ENCODE measurements at places on chromosomes 3 and 15.

GRCh38 chr3:185250247-185250646 is 3.6 kb downstream of the EHHADH start:
- no peak for DNase-seq

DNA sequence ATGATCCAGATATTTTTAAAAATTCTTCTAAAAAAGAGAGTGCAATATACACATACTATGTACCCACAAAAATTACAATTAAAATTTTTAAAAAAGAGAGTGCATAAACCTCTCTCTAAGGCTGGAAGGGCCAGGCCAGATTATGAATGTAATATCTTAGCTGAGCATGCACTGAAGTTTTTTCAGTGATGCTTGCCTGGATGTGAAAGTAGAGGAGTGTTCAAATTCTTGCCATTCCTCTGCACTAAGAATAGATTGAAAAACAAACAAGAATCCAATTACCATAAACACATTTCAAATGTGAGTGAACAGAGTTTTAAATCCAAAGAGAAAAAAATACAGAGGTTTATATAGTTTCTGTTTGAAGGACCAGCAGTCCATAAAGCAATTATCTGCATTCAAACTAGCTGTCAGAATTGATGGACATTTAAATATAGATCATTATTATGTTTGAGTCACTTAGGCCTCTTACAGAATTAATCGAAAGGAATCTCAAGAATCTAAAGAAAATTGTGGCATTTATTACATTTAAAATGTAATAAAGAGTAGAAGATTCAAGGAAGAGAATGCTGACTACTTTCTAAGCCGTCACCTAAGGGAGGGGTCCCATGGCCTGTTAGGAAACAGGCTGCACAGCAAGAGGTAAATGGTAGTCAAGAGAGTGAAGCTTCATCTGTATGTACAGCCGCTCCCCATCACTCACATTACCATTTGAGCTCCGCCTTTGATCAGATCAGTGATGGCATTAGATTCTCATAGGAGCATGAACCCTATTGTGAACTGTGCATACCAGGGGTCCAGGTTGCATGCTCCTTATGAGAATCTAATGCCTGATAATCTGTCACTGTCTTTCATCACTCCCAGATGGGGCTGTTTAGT is 159.3 kb upstream of the MDFIC2 start:
- no peak for DNase-seq

GRCh38 chr3:75237477-75237876 is 426.7 kb upstream of the FRG2C start:
- DNase-seq, result no peak

DNA sequence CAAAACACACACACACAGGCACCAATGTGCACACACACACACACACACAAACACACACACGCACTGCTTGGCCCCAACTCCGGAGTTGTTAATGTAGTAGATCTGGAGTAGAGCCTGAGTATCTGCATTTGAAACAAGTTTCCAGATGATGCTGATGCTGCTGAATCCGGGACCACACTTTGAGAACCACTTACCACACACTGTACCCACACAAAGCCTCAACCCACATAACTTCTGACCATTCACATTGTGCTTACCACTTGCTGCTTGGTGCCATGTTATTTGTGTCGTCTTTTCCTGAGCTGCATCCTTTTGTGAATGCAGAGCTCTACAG is 36.9 kb downstream of the SETMAR start:
- no peak for DNase-seq

GRCh38 chr3:37773471-37773870 is 88.2 kb upstream of the CTDSPL start:
- no peak for DNase-seq

DNA sequence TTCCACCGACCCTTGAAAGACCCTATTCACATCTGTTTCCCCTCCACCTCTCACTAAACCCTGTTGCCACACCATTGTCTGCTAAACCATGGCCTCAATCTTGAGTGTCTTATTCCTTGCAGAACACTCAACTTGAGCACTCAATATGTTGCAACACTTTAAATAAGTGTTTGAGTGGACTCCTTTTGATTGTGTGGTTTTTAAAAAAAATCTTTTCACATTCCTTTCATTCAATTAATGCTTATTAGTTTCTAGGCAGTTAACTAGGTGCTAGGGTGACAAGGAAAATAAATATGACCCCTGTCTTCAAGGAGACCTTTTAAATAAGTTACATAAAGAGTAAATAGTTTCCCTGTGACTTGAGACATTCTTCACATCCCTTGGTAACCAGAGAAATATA is 13.3 kb upstream of the HHLA2 start:
- DNase-seq, result no peak

DNA sequence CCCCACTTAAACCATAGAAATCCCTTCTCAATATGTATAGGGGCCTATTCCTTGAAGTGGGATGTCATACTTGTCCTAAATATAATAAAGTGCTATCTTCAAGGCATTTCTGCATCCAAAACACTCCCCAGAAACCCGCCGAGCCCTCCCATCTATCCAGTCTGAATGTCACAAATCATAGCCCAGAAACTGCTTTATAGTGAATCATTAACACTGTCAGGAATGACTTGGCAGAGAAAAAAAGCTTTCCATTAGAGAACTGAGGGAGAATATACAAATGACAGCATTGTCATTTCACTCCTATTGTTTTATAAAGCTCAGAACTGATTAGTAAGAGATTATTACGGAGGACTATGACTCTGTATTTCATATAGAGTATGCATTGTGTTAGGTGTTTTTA is 48.4 kb upstream of the MEIS2 start:
- no peak for DNase-seq

DNA sequence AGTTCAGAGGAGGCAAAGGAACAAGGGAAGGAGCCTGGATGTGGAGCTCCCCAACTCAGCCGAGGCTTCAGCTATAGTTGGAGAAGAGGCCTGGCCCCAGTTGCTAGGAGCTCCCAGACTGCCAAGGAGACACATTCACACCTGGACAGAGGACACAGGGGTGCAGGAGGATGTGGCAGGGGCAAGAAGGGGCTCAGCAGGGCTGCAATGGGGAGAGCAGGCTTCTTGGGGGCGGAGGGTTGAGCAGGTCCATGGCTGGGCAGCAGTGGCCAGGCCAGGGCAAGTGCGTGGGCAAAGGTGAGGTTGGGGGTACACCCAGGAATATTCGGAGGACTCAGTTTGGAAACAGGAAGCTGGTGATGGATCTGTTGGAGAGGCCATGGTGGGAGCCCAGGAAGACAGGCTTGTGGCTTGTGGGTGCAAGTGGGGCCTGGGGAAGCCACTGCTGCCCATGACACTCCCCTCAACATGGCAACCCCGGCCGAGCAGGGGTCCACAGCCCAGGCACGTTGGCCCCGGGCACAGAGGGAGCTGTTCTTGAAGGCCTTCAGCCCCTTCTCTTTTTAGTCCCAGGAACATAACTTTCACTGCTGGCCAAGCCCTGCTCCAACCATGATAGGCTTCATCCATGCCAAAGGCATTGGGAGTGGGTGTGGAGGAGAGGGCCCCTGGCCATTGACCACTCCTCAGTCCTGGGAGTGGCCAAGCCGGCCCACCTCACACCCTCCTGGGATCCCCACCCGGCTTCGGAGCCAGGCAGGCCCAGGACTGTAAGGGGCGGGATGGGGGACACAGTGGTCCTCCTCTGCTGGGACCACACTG is 33.3 kb downstream of the TSPAN3 start:
- DNase-seq, result no peak

GRCh38 chr3:27960133-27960532 is 238.0 kb upstream of the EOMES start:
- DNase-seq, result peak; percentile 23

GRCh38 chr3:157786211-157786610 is 283.0 kb upstream of the VEPH1 start:
- DNase-seq, result no peak

GRCh38 chr3:161412123-161412522 is 40.8 kb upstream of the SPTSSB start:
- no peak for DNase-seq

GRCh38 chr3:3729261-3729660 is 70.0 kb upstream of the LRRN1 start:
- DNase-seq, result no peak

GRCh38 chr3:191262650-191263049 is 63.6 kb downstream of the OSTN start:
- no peak for DNase-seq

DNA sequence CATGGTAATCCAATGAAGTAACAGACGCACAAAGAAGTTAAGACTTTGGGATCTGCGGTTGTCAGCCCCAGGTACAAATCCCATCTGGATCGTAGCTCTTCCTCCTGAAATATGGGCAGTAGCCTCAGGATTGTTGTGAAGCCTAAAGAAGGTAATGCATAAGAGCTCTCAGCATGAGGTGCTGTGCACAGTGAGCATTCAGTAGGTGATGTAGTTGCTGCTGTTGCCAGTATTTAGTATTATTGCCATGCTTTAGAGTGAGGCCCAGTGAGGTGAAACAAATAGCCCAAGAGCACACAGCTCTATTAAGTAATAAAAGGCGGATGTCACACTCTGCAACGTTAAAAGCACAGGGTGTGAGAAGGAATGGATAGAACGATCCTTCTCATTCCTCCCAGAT is 225.7 kb downstream of the GABRG3 start:
- no peak for DNase-seq

DNA sequence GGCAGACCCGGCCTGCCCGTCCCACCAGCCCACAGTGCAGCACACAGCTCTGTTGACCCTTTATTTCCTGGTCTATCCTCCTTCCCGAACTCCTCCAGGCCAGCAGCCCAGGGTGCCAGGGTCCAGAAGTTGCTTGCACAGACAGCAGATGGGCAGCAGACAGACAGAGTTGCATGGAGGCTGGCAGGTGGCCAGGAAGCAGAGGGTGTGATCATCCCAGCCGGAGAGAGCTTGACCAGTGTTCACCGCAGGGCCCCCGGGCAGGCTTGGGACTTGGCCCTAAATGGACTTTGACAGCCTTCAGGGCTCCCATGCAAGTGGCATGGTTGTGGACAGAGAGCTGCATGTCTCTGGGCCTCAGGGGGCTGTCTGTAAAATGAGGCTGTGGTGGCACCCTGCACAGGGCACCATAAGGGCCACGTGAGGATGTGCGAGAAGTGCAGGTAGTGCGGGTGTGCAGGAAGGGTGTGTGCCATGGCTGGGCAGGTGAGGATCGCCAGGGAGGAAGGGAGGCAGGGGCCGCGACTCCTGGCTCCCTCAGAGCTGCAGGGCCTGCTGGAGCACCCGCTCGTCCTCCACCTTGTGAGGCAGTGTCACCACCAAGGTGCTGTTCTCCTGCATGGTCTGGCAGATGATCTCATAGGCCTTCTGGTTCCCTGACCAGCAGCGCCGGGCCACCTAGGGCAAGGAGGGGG is 6.3 kb upstream of the ZXDC start:
- DNase-seq, result no peak

DNA sequence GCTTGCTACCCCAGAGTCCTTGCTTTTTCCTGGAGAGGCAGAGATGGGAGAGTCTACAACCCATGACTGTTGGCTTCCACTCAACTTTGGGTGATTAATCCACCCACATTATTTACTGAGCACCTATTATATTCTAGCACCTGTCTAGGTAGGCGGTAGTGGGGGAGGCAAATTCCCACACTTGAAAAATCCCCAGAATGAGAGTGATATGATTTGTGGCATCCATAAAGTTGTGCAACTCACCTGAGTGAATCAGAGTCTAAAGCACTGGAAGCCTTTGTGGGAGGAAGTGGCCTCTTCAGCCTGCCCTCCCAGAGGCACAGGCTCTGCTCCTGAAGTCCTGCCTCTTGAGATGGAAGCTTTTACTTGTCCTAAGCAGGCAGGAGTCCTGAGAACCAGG is 40.4 kb upstream of the CTNNB1 start:
- peak; percentile 23 for DNase-seq

DNA sequence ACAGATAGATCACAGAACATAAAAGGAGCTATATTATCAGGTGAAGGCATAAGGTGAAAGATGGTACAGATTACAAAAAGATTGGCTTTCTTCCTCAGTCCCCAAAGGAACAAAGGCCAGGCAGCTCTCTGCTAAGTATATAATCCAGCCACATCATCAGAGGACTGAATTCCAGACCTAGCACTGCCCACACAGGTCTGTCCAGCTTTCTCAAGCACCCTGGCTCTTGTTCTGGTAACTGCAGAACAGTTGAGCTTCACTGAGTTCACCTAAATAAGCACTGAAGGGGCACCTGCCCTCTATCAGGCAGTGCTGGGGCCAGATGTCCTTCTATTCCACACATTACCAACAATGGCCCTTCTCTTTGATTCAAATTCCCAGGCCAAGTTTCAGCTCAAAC is 6.3 kb downstream of the DUOXA1 start:
- DNase-seq, result no peak

- peak; percentile 57 for DNase-seq
These were observed 365.2 kb downstream of the TUSC7 start for GRCh38 chr3:117074826-117075225.

- no peak for DNase-seq
These were observed 78.9 kb downstream of the IQSEC1 start for GRCh38 chr3:12994357-12994606.

DNA sequence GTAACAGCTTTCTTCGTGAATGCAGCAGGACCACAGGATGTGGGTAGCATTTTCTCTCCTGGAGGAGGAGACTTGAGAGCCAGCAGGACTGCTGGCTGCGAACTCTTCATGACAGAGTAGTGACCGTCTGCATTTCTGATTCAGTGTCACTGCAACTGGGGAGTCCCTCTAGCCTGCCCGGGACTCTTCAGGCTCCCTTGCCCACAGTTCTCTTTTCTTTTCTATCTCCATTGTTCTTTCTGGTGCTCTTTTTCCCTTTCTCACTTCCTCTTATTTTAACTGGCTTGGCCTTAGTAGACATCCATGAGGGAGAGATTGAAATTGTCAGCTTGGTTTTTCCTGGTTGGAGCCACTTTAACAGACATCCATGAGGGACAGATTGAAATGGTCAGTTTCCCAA is 49.9 kb upstream of the P2RY1 start:
- DNase-seq, result no peak

- no peak for DNase-seq
These were observed 177.1 kb downstream of the NSMCE3 start for GRCh38 chr15:29092376-29093064.

DNA sequence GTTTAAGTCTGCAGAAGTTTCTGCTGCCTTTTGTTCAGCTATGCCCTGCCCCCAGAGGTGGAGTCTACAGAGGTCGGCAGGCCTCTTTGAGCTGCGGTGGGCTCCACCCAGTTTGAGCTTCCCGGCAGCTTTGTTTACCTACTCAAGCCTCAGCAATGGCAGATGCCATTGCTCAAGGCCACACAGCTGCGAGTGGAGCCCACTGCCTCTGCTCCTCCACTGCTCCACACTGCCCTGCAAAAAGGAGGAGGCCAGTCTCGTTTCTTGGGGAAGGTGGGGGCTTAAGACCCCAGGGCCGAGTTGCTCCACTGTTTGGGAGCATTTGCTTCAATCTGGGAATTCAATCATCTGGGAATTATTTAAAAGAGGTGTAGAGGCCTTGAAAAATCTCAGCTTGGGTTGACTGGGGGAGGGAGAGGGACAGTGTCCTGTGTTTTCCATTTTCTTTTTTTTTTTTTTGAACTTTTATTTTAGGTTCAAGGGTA is 144.6 kb upstream of the MEF2A start:
- no peak for DNase-seq
